Heart right ventricle (tissue), 16 donors: ENCODE measurements at places on chromosomes 2 and 18.

DNA sequence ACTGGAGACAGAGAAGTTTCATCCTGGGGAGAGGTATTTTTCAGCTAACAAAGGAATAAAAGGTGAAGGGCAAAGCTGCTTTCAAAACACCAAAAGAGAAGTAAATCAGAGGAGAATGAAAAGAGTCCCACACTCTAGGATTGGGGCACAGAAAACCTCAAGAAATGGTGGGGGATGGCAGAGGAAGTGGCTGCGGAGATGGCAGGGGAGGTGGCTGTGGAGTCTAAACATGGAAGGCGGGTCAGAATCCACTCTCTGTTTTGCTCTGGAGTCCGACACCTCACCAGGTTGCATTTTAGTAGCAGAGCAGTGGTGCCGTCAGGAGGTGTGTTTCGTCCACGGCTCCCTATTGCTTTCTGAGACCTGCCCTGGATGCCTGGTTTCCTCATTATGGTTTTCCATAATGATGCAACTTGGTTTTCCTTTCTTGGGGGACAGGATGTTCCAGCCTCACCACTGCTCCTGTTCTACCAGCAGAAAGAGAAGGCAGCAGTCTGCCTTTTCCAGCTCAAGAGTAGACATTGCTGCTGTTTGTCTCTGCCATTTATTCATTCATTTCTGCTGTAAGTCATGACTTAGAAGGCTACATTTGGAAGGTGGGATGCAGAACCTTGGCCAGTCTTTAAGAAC, 188.7 kb downstream of the ANKRD44 start:
- no peaks in the 10 kb centered on the region for H3K4me1 ChIP-seq
- H3K4me3 ChIP-seq = no peak overlapping the region
- no peak overlapping the region for H3K27ac ChIP-seq
- H3K36me3 ChIP-seq = no peaks in the 10 kb centered on the region
- H3K27me3 ChIP-seq = no peaks in the 10 kb centered on the region
- no peak for DNase-seq

GRCh38 chr2:216563646-216564045, 65.0 kb downstream of the RPL37A start:
- H3K4me3 ChIP-seq = no peak overlapping the region
- peaks cover 24% of the 10 kb centered on the region for H3K4me1 ChIP-seq
- H3K36me3 ChIP-seq = no peaks in the 10 kb centered on the region
- DNase-seq = no peak
- no peak overlapping the region for H3K27ac ChIP-seq
- no peaks in the 10 kb centered on the region for H3K27me3 ChIP-seq

DNA sequence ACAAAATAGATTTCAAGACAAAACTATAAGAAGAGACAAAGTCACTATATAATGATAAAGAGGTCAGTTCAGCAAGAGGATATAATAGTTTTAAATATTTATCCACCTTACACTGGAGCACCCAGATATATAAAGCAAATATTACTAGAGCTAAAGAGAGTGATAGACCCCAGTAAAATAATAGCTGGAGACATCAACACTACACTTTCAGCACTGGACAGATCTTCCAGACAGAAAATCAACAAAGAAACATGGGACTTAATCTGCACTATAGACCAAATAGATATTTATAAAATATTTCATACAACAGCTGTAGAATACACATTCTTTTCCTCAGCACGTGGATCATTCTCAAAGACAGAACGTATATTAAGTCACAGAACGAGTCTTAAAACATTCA, 86.6 kb downstream of the ATP8B1 start:
- H3K27me3 ChIP-seq = no peaks in the 10 kb centered on the region
- H3K4me3 ChIP-seq = no peak overlapping the region
- DNase-seq = no peak

GRCh38 chr2:127558911-127559310, 23.4 kb downstream of the MYO7B start:
- H3K4me3 ChIP-seq = no peak overlapping the region
- H3K4me1 ChIP-seq = no peaks in the 10 kb centered on the region
- H3K27ac ChIP-seq = no peak overlapping the region

GRCh38 chr18:62551972-62552513, 29.2 kb downstream of the ZCCHC2 start:
- H3K4me1 ChIP-seq = no peaks in the 10 kb centered on the region
- no peak for DNase-seq
- no peak overlapping the region for H3K4me3 ChIP-seq
- peaks cover 87% of the 10 kb centered on the region for H3K36me3 ChIP-seq
- H3K27ac ChIP-seq = no peak overlapping the region

- no peaks in the 10 kb centered on the region for H3K27me3 ChIP-seq
- no peak overlapping the region for H3K27ac ChIP-seq
- DNase-seq = no peak
- no peak overlapping the region for H3K4me3 ChIP-seq
Observed at GRCh38 chr18:48776641-48777025, 174.1 kb downstream of the SMAD7 start.

DNA sequence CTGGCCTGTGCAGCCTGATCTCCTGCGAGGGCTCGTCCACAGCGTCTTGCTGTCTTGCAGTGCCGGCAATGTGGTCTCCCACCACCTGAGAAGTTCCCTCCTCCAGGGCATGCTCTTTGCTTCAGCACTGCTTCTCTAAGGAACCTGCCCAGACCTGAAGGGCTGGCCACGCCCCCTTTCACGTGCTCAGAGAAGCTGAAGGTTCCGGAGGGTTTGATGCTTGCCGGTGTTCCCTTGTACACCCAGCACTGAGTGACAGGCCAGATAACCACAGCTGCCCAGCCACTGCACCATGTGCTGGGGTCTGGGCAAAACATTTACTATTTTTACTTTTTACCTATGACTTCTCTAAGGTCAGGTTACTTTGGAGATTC, 1.7 kb upstream of the POLR2D start:
- H3K27ac ChIP-seq = peak overlapping the region; percentile 55
- peaks cover 20% of the 10 kb centered on the region for H3K36me3 ChIP-seq
- no peaks in the 10 kb centered on the region for H3K27me3 ChIP-seq
- DNase-seq = no peak
- H3K4me1 ChIP-seq = peaks cover 56% of the 10 kb centered on the region
- H3K4me3 ChIP-seq = no peak overlapping the region

DNA sequence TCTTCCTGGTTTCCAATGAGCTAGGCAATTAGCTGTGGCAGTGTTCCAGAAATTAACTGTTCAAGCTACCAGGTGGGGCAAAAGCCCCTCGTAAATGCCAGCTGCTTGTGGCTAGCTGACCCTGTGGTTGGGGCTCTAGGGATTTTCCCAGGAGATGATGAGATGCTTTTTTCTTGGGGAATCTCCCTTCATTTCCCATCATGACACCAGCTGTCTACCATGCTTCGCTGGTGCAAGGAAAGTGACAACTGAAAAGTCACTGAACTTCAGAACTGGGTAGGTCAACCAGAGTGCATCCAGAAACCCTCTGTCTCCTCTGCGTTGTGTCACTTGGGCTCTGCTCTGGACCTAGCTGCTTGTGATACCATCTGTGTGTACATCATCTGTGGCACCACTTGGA, 386.5 kb upstream of the DCC start:
- no peaks in the 10 kb centered on the region for H3K27me3 ChIP-seq
- no peak overlapping the region for H3K27ac ChIP-seq
- no peak for DNase-seq
- H3K36me3 ChIP-seq = no peaks in the 10 kb centered on the region
- H3K4me3 ChIP-seq = no peak overlapping the region

DNA sequence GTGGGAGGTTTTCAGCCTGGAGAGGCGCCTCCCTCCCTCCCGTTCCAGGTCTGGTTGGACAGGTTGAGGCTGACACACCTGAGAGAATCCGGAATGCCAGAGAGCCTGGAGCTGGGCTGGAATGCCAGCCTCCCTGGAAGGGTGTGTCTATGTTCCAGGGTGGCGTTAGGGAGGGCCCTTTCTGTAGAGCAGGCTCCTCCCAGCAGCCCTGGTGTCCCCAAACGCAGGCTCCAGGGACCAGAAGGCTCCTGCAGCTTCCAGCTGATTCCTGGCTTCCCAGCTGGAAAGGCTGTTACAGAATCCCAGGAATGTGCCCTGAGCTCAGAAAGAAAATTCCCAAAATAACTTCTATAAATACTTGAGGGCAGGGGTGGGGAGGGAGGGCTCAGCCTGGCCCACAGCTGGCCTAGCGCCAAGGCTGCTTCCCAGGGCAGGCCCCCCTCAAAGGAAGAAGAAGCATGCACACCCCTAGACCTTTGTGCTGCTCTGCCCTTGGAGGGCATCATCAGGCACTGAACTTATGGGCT, 85.4 kb downstream of the STPG4 start:
- peak overlapping the region; percentile 96 for H3K27ac ChIP-seq
- no peaks in the 10 kb centered on the region for H3K27me3 ChIP-seq
- peaks cover 44% of the 10 kb centered on the region for H3K4me1 ChIP-seq
- DNase-seq = peak; percentile 75
- no peaks in the 10 kb centered on the region for H3K36me3 ChIP-seq

DNA sequence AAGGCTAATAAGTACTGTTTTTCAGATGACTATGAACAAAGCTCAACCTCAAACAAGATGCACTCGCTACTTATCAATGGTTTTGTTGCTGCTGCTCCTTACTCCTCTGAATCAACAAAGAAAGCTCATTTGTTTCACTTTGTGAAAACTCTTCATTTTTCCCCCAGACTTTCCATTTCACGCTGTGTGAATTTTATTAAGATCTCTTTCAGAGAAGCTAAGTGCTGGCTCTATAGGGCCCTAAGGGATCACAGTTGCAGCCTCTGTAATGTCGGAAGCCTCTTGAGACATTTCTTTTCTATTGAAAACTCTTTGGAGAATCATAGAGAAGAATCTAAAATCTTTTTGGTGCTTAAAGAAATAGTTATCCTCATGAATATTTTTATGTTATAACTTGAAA, 209.8 kb downstream of the CD226 start:
- no peaks in the 10 kb centered on the region for H3K4me1 ChIP-seq
- no peak overlapping the region for H3K27ac ChIP-seq
- H3K27me3 ChIP-seq = no peaks in the 10 kb centered on the region
- no peak for DNase-seq

GRCh38 chr18:46809145-46809544, 52.3 kb upstream of the ST8SIA5 start:
- H3K27me3 ChIP-seq = no peaks in the 10 kb centered on the region
- DNase-seq = no peak
- no peak overlapping the region for H3K27ac ChIP-seq
- H3K4me1 ChIP-seq = no peaks in the 10 kb centered on the region
- no peak overlapping the region for H3K4me3 ChIP-seq
- H3K36me3 ChIP-seq = no peaks in the 10 kb centered on the region

DNA sequence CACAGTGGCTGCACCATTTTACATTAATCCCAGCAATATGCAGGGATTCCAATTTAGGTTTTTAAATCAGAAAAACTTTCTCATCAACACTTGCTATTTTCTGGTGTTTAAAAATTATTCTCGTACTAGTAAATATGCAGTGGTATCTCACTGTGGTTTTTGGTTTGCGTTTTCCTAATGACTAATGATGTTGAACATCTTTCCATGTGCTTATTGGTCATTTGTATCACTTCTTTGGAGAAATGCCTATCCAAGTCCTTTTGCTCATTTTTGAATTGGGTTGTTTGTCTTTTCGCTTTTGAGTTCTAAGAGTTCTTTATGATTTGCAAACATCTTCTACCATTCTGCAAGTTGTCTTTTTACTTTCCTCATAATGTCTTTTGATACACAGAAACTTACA, 62.1 kb upstream of the TCF7L1 start:
- H3K27me3 ChIP-seq = peaks cover 5% of the 10 kb centered on the region
- no peak overlapping the region for H3K4me3 ChIP-seq
- peaks cover 12% of the 10 kb centered on the region for H3K4me1 ChIP-seq
- no peak overlapping the region for H3K27ac ChIP-seq

DNA sequence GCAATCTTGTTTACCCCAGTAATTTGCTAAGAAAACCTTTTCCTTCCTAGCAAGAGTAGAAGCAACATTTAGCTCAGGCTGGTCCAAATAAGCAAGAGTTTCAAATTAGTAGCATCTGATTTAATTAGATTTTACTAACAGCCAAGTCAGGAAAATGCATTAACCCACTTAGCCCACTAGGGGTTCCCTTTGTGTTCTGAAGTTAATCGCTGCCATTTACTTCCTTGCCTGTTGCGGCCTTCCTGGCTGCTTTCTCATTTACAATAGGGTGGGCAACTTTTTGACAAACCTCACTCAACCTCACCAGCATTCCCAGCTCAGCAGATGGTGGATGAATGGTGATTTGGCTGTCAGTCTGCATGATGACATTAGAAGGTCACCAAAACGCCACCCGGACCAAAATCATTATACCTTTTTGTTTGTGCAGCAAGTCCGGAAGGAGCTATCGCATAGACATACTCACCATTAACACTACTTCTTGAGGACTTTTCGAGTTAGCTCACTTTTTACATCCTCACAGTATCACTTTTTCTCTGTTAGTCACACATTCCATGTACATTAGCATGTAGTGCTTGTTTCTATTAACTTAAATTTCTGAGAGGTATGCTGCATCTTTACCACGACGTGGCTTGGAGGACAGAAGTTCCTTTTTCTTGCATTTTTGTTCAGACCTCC, 101.5 kb upstream of the SETBP1 start:
- no peaks in the 10 kb centered on the region for H3K36me3 ChIP-seq
- DNase-seq = no peak
- H3K4me3 ChIP-seq = no peak overlapping the region
- no peak overlapping the region for H3K27ac ChIP-seq
- H3K27me3 ChIP-seq = no peaks in the 10 kb centered on the region
- H3K4me1 ChIP-seq = no peaks in the 10 kb centered on the region

DNA sequence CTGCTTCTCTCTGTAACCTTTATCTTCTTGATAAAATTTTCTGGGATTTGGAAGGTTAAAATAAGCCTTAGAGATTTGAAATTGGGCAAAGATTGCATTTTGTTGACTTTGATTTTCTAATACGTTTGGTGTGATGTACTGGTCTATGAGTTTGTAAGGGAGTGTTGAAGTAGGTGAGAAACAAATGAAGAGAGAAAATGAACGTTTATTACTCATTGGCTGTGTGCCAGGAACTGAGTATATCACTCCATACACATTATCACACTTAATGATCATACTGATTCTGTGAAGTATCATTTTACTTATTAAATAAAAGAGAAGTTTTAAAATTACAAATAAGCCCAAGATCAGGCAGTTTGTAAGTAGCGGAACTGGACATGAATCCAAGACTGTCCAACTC, 795.1 kb upstream of the ZEB2 start:
- no peaks in the 10 kb centered on the region for H3K4me1 ChIP-seq
- H3K27ac ChIP-seq = no peak overlapping the region

DNA sequence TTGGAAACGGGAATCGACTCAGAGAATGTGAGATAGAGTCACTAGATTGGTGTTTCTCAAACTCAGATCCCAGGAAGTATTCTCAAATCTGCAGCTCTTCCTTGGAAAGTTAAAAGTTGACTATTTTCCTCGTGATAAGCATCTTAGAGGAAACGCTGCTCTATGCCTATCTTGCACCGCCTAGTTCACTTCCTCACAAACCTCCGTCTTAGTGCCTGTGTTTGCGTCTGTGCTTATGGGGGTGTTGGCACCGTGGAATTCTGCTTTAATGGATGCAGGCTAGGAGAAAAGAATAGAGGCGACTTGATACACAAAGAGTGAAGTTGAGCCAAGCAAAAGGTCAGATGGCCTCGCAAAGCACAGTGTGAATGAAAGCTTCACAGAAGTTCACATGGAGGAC, 255.3 kb upstream of the ID2 start:
- H3K4me3 ChIP-seq = no peak overlapping the region
- DNase-seq = no peak
- no peaks in the 10 kb centered on the region for H3K4me1 ChIP-seq
- no peaks in the 10 kb centered on the region for H3K27me3 ChIP-seq
- H3K36me3 ChIP-seq = no peaks in the 10 kb centered on the region
